ENCODE measurements at places on chromosomes 11 and 22. TPM values are rescaled to one million over a fixed set of nuclear protein-coding genes. Genes with fewer than 3 reads are reported as not detected.

The GUCY1A2 gene
- total RNA-seq: 0.07 TPM

The PDE3B gene
- total RNA-seq: 2.3 TPM

The BBOX1 gene
- 0.39 TPM for total RNA-seq

The ASRGL1 gene
- total RNA-seq: 13.0 TPM

The ZNF280B gene
- total RNA-seq: 1.3 TPM

The ALKBH3 gene
- total RNA-seq: 27.1 TPM

The FIBIN gene
- not detected for total RNA-seq

The CHRM1 gene
- not detected for total RNA-seq

The RSF1 gene
- total RNA-seq: 20.8 TPM

The CCDC88B gene
- 14.3 TPM for total RNA-seq

The TMPRSS5 gene
- 0.08 TPM for total RNA-seq

The SFI1 gene
- total RNA-seq: 10.5 TPM

All from A549 treated with CORT108297 at 1 μM for 4 hours (cell line).